ENCODE measurements at places on chromosomes 7 and 10.

DNA sequence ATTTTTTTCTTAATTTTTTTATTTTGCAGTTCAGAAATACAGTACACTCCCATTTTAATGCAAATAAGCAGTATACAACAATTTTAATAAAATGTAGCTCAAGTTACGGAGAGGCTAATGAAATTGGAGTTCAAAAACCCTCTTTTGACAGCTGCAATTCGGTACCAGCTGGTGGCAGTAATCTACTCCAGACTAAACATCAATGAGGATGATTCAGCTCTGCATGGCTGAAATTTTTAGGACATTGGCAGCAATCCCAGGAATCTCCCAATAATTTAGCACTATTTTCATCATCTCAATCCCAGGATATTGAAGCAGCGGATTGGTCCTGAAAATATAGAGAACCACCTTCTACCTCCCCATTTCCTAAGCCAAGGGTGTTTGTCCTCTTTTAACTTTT, 278.8 kb downstream of the CACNA2D1 start:
- DNase-seq: no peak

GRCh38 chr10:13414855-13415254, 66.8 kb upstream of the SEPHS1 start:
- DNase-seq: no peak

DNA sequence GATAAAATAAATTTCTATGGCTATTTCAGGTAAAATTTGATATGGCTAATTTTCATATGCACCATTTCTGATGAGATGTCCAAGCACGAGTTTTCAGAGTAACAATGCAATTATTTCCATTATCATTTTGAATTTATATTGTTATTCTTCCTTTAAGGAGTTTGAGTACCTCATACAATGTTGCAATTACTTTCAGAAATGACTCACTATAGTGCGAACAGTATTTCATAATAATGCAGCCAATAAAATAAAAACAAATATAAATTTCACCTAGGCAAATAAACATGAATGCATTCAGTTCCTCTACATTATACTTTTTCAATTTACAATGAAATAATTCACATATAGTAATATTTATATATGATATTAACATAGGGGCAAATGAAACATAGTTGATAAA, 78.8 kb upstream of the LRRN3 start:
- no peak for DNase-seq

DNA sequence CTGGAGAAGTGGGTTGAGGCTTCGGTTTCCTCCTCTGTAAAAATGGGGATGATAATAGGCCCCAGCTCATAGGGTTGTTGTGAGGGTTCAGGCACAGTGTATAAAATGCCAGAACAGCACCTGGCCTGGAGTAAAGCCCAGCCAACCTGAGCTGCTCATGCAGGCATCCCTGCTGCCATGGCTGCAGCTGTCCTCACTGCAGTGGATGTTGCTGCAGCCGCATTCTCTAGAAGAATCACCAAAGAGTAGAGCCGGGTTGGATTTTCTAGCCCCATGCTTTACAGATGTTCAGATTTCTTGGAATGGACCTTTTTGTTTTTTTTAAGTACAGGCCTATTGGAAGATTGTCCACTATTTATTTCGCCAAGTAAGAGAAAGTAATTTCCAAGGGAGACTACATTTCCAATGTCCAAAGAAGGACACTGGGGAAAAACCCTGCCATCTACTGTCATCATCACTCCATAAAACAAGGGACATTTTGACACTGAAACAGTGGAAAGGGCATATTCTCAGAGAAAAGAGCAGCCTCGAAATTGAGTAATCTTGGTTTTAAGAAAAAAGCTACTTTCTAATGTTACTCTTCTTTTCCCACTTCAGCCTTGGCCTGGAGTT, 147.5 kb upstream of the TCF7L2 start:
- no peak for DNase-seq

DNA sequence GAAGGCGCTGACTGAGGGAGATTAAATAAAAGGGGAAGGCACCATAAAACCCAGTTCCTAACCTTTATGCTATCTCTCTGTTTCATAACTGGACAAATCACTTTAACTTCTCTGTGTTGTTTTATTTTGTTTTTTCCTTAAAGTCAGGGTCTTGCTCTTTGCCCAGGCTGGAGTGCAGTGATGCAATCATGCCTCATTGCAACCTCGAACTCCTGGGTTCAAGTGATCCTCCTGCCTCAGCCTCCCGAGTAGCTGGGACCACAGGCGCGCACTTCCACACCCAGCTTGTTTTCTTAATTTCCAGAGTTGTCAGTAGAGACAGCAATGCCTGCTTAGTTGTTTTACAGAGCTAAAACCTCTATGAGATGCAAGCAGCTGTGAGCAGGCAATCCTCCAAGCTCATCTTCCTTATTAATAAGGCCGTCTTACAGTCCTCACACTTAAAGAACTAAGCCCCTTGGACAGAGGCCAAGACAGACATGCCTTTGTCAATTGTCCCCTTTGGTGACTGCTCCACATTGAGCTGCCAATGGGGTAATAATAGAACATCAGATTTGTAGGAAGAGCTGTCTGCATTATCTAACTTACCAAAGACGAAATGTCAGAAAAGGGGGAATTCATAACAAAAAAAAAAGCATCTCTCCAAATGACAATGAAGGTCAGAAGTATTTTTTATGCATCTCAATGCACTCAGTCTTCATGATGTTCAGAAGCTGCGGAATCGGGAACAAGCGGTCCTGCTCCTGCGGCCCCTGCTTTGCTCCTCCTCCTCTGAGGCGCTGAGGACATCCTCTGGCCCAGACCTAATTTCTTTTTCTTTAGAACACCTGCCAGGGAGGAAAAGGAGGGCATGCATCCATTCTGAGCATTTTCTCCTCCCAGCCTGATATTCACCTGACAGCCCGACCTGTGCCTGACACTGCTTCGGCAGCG, 62.7 kb upstream of the RNF32 start:
- DNase-seq: no peak

DNA sequence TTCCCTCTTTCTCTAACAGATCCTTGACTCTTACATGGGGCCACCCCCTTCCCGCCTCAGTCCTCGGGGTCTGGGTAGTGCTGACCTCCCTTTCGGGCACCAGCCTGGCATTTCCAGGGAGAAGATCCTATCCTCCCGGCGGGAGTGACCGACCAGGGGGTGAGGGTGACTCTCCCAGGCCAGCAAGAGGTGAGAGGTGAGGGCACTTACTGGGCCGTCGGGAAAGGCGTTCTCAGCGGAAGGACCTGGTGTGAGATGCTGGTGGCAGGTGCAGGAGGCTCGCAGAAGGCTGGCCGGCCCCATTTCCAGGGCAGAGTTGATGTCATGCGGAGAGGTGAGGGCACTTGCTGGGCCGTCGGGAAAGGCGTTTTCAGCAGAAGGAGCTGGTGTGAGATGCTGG, 4.2 kb upstream of the FOXL3 start:
- DNase-seq: no peak

GRCh38 chr7:978416-979091, 3.2 kb upstream of the COX19 start:
- DNase-seq: no peak

GRCh38 chr10:87927091-87927490, 63.7 kb downstream of the PTEN start:
- no peak for DNase-seq

GRCh38 chr7:13731643-13732042, 257.8 kb downstream of the ETV1 start:
- DNase-seq: no peak

DNA sequence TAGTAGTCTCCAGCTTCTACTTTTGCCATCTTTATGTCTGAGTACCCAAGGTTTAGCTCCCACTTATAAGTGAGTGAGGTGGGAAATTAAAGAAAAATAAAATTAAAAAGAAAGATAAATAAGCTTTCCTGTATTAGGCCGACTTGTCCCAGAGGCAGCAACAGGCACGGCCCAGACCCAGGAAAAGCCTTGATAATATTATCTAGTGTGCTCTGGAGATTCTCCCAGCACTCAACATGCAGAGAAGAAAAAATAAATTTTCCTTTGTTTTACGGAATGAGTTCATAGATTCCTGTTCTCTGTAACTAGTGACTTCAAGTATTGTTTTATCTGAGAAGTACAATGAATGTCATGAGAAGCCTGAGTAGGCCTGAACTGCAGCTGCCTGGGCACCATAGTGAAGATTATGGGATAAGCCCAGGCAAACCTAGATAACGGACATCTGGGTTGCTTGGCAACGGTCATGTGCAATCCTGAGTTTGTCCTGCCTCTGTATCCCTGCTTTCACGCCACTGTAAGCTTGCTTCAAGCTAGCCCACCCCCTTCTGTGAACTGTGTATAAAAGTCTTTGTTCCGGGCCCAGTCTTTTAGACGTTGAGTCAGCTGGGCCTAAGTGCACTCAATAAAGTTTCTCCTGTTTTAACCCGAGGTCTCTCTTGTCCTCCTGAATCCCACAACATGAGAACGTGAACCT, 6.4 kb downstream of the ATE1 start:
- DNase-seq: no peak

- no peak for DNase-seq
Measured at GRCh38 chr10:32232378-32232777, 114.6 kb downstream of the EPC1 start.

GRCh38 chr10:124619802-124620490, 124.2 kb downstream of the FAM53B start:
- no peak for DNase-seq

DNA sequence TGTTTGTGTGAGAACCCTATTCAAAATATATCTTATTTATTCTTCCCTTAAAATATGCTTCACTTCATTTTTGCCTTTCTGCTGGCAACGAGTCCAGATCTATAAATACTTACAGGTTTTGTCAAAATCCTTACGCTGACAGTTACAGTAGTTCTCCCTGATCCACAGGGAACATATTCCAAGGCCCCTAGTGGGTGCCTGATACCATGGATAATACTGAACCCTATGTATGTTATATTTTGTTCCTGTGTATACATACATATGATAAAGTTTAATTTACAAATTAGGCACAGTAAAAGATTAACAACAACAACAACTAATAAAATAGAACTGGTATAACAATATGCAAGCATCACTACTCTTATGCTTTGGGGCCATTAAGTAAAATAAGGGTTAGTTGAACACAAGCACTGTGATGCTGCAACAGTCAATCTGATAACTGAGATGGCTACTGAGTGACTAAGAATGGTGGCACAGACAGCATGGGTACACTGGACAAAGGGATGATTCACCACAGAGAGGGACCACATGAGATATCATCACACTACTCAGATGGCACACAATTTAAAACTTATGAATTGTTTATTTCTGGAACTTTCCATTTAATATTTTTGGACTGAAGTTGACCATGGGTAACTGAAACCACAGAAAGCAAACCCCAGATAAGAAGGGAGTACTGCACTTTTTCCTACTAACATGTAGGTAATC, 29.4 kb upstream of the PCGF5 start:
- no peak for DNase-seq

DNA sequence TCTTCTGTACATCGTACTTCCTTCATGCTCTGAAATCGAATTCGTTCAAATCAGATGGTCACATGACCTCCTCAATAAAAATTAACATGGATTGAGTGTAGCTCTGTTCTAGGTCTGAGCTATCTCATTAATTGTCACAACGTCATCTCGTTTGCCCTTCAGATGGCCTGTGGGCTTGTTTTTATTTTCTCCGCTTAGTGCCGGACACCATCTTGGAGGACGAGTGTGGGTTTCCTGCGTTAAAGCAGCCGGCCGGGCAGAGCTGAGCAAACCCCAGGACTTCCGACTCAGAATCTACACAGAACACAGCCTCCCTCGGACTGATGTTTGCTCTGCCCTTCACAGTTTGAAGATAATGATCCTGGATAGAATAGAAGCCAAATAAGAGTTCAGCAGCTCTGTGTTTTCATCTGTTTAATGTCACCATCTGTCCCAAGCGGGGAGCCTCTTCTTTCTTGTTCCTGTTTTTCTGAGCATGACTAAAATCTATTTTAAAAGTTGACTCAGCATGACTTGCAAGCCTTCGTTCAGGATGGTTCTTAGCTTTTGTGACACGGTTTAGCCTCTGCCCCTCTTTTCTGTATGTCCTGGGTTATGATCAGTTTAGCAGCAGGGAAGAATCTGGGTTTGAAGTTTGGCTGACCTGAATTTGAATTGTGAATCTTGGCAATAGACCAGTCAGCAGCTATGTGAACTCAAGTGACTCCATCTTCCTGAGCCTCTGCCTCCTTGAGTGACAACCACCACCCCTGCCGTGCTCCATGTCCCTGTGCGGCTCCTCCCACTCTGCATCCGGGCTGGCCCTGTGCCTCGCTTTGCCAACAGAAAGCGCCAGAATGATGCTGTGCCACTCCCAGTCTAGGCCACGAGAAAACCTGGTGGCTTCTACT, 30.6 kb upstream of the GALNTL5 start:
- no peak for DNase-seq

Data from T-helper 2 cell treated with Interferon-gamma antibody and Interleukin-4, amounts not matched to agents 5 μg/mL and 100 μg/mL, for 36 hours (primary cell).